ENCODE measurements at places on chromosomes 12 and 14.

DNA sequence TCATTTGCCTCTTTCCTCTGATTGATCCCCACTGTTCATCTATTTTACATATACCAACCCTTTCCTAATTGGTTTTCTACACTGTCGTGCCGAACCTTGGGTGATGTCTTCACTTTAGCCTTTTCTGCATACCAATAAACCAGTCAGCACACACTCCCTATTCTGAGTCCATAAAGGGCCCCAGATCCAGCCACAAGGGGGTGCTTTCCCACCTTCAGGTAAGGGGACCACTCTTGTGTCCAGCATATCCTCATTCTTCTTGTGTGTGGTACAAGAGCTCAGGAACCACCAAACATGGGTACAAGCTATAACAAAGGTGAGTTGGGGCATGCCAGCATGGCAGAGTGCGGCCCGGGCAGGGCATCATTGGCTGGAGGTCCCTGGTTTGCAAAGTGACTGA is 859.8 kb downstream of the FSCB start:
- no peak for DNase-seq

GRCh38 chr12:2479851-2480535 is 314.8 kb upstream of the FKBP4 start:
- no peak for DNase-seq

GRCh38 chr14:51139121-51139681 is 44.3 kb upstream of the TRIM9 start:
- peak; percentile 13 for DNase-seq

GRCh38 chr14:64947710-64948611 is 5.4 kb upstream of the GPX2 start:
- DNase-seq = no peak

DNA sequence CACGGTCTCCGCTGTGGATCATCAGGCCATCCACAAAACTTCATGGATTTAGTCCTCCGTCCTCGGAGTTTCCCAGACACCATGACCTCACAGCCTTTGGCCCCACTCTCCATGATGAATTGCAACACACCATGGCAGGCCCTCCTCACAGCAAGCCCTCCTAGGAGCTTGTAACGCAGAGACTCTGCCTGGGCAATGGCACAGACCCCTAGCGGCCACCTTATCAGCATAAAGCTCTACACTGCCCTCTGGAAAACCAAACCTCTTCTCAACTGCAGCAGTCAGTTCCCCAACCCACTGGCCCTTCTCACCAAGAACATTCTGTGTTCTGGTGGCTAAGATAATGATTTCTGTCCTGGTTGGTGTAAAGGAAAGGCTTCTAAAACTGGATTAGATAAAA is 238.4 kb upstream of the USP15 start:
- DNase-seq = no peak

DNA sequence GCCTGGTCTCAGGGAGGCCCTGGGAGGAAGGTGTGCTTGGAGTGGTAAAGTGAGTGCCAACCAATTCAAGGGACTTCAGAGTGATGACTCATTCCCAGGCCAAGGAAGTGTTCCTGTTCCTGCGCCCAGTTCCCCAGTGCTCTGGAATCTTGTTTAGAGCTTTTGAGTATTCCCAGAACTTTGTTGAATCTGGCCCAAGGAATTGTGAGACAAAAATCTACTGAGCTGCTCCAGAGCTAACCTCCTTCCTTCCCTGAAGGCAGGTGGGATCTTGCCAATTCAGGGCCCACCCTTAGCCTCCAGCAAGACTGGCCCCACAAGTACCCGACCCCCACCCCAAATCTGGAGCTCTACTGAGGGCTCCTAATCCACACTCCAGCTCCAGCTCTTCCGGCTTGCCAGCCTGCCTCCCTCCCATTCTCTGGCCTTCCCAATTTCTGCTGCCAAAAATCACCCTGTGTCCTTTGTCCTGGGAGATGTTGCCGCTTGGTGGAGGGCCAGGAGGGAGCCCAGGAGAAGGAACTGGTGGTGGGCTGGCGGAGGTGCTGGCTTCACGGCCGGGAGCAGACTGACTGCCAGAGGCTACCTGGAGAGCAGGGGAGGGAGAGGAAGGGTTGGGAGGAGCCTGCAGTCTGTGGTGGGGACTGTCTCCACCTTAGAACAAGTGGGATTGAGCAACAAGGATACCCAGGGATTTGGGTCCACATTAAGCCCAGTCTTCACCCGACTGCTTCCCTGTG is 2.0 kb upstream of the ATN1 start:
- peak; percentile 62 for DNase-seq

- DNase-seq = no peak
Observed at GRCh38 chr12:80293347-80293746, 150.7 kb upstream of the PTPRQ start.

DNA sequence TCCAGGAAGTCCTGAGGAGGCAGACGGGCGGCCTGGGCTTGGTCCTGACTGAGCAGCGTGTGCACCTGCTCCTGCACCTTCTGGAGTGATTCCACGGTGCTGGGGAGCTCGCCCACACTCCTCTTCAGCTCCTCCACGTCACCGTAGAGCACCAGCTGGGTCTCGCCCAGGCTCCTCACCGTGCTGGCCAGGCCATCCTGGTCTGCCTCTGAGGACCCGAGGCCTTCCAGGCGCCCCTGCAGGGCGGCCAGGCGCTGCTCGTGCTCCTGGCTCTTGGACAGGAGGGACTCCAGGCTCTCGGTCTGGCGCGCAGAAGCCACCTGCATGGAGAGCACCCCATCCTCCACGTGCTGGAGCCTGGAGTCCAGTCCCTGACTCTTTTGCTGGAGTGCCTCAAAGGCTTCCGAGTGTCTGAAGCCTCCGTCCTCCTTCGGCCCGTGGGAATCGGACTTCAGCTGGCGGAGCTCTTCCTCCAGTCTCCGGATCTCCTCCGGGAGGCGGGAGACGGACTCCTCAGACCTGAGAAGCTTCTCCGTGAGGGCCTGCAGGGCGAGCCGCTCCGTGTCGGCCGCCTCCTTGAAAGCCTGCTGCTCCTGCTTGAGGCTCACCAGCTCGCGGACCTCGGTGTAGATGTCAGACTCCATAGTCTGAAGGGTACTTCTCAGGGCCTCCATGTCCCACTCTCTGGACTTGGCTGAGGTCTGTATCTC is 8.4 kb downstream of the CKAP4 start:
- DNase-seq = no peak

- no peak for DNase-seq
Observed at GRCh38 chr12:51862947-51863346, 14.4 kb upstream of the FIGNL2 start.

- DNase-seq = peak; percentile 93
Observed at GRCh38 chr14:94581127-94581999, at the start of gene SERPINA5. TSS of gene SERPINA5 (plus strand) at chr14:94581426. CDS start at chr14:94587363, 5,937 bp downstream.

DNA sequence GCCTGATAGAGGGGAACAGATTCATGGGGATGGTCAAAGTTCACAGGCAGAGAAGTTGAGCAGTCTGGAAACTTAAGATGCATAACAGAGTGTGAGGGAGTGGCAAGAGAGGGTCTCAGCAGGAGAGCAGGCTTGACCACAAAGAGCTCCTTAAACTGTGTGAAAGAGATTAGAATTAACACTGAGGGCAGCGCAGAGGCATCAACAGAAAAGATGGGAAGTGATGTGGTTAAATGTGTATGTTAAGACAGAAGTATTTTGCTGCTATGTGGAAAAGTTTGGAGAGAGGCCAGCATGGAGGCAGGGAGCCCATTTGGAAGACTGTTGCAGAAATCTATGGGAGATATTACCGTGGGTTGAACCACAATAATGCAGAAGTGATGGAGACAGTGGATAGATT is 122.7 kb upstream of the LMNTD1 start:
- no peak for DNase-seq

DNA sequence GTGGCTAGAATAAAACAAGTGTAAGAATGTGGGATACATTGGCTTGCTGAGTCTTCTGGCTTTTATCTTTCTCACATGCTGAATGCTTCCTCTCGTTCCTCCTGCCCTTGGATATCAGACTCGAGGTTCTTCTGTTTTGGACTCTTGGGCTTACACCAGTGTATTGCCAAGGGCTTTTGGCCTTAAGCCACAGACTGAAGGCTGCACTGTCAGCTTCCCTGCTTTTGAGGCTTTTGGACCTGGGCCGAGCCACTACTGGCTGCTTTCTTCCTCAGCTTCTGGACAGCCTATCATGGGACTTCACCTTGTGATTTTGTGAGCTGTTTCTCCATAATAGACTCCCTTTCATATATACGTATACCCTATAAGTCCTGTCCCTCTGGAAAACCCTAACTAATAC is 300.9 kb upstream of the STXBP6 start:
- no peak for DNase-seq

DNA sequence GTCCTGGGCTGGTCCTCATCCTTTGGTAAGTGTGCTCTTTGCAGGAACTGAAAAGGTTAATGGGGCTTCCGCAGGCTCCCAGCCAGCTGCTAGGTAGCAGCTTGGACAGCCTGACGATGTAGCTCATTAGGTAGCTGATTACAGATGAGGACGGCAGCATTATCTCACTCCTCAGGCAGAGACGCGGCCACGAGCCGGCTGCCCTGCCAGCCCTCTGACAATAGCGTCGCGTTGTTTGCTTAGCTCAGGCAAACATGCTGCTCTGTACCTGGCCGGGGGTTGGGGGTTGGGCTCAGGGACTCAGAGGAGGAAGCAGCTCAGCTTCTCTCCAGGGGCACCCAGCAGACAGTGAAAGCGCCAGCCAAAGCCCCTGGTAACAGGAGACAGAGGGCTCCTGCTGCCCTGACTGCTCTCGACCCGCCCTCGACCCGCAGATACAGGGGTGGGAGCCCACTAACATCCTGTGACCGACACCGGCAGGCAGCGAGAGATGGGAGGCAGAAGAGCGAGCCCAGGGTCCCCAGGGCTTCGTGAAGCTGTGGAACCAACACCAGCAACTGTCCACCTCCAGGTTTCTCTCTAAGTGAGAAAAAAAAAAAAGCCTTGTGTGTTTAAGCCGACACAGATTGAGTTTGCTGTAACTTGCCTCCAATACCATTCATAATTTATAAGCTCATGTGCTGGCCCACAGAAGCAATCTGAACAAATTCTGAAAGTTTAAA is 53.4 kb upstream of the DLK1 start:
- DNase-seq = peak; percentile 53

GRCh38 chr12:51852404-51853137 is 4.1 kb upstream of the FIGNL2 start:
- no peak for DNase-seq

DNA sequence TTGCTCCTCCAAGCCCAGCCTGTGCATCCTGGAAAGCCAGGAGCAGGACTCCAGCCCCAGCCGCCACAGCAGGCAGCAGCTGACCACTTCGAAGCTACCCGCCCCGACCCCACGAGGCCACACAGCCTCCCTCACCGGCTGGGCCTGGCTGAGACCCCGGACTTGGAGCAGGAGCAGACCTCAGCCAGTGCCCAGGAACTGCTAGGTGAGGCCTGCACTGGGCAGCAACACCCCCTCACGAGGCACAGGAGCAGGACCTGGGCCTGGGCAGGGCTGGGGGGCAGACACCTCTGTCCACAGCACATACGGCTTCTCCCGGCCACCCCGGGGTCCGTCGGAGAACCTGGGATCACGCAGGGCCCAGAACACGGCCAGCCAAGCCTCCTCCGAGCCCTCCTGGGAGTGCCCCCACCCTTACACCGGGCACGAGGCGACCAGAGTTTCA is 137.4 kb upstream of the C14orf180 start:
- no peak for DNase-seq

GRCh38 chr14:94395888-94396574 is 7.6 kb upstream of the SERPINA1 start:
- peak; percentile 46 for DNase-seq

DNA sequence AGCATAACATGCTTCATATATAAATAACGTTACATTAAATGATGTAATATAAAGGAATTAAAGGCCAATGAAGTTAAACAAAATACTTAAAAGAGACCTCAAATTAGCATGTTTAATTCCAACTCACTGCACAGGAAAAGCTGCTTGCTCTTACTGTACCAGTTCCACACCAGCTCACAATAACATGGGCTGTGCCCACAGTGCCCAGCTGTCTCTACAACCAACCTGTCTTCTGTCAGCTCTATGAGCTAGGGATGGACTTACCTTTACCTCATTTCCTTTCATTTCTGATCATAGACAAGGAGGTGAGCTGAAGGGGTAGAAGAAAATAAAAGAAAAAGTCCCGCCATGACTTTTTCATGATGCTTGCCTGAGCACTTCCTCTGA is 64.8 kb downstream of the NKX2-1 start:
- DNase-seq = no peak

- no peak for DNase-seq
Observed at GRCh38 chr14:26959437-26959836, 361.6 kb upstream of the NOVA1 start.

DNA sequence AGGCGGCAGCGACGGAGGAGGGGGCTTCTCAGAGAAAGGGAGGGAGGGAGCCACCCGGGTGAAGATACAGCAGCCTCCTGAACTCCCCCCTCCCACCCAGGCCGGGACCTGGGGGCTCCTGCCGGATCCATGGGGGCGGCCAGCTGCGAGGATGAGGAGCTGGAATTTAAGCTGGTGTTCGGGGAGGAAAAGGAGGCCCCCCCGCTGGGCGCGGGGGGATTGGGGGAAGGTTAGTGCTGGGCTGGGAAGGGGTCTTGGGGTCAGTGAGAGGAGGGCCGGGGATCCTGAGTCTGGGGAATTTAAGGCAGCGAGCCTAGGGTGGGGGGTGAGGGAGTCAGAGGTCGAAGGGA is 203 bp downstream of the NFATC4 start:
- no peak for DNase-seq

DNA sequence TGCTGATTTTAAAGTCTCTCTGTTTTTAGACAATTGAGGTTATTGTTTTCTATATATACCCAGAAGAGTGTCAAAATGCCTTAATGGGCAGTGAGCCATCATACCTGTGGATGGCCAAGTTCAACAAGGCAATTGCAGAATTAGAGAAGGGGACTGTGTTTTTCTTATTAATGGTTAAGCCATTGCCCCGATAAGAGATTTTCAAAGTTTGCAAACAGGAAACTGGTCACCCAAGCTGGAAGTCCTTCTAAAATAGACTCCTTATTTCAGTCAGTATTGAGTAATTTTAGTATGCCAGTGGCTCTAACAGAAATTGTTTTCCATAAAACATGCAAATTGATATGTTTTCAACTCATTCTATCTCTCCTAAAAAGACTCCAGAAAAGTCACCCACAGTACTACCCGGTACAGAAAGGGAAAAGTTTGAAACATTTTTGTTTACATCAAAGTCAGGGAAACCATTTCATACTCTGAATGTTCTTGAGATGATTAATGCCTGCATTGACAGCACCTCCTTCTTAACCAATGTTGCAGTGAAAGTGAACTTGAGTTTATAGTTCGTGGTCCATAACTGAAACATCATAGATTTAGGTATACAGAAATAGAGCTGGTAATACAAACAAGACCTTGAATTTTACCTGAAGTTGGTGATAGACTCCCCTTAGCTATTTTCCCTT is 191.1 kb downstream of the TMX1 start:
- DNase-seq = peak; percentile 57

DNA sequence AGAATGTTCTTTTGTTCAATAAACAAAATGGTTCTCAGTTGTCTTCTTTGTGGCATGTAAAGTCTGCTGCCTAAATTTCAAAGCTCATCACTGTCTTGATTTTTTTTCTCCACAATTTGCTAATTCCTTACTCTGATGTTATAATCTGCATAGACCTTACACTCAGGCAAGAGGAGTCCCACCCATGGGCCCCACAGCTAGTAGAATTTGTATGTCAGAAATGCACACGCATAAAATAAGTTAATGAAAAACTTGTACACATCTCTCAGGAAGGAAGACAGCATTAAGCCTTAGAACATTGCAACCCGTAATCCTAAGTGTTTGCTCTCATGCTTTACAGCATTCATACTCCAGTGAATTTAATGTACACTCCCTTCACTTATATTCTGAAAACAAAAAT is 280.8 kb downstream of the ATXN7L3B start:
- no peak for DNase-seq

GRCh38 chr12:104049278-104049902 is 597 bp downstream of the GLT8D2 start:
- no peak for DNase-seq
